ENCODE measurements at places on chromosomes 1 and 21.

GRCh38 chr1:211485480-211485857, 6.5 kb downstream of the RD3 start:
- no peak for DNase-seq

- peak; percentile 37 for DNase-seq
These were observed 31.7 kb upstream of the AGO1 start for GRCh38 chr1:35851132-35851869.

- DNase-seq, result no peak
These were observed 33.0 kb downstream of the PRSS38 start for GRCh38 chr1:227848430-227848932.

DNA sequence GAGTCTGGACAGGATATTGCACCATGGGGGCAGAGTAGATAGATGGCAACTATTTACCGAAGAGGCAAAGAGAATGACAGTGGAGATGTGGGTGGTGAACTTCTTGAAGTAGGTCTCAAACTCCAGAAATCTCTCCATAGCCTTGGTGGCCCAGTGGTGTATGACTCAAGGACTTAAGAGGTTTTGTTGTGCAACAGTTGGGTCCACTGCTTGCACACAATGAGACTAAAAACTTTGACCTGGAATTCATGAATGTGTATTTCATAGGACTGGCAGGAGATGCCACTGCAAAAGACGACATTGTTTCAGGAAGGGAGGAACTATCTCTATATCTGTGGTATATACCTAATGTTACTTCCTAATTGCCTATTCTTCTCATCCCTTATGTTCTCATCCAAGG, 75.9 kb downstream of the ZSCAN20 start:
- DNase-seq, result no peak

DNA sequence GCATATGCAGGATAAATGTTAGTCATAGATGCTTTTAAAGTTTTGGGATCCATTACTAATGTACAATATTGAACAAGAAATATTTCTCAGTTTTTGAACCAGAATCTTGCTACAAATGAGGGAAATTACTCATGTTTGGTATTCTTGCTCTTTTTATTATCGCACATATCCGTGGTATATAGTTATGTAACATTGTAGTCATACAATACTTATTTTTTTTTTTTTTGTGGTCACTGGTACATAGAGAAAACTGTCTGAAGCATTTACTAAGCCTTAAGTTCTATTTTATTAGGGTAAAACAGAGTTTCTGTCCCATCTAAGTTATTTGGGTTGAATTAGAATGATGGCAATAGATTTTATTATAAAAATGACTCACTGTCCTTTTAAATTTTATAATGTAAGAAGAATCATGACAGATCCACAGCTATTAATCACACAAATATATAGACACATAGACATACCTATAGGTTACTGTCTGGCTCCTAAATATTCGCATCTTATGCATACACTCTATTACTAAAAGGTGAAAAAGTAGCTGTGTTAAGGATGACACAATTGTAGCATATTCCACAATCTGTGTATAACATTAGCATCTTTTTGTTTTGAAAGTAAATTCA, 18.0 kb upstream of the PRKAA2 start:
- no peak for DNase-seq

GRCh38 chr1:211698161-211699026, 23.0 kb upstream of the NEK2 start:
- DNase-seq, result no peak

All from AG09309 (cell line).